Stimulated activated CD4-positive, alpha-beta T cell treated with anti-CD3 and anti-CD28 coated beads, TNF-alpha, amount 100 ng/mL, for 4 hours (primary cell): ENCODE measurements at places on chromosomes 2 and 18.

GRCh38 chr18:26215247-26215970 lies 10.8 kb upstream of the TAF4B start:
- DNase-seq, result no peak

GRCh38 chr2:16798472-16798871 lies 132.8 kb upstream of the CYRIA start:
- no peak for DNase-seq

- DNase-seq, result no peak
These were observed 137.3 kb upstream of the NABP1 start for GRCh38 chr2:191540681-191541080.

GRCh38 chr2:8515864-8516533 lies 165.9 kb upstream of the ID2 start:
- DNase-seq, result no peak

GRCh38 chr2:111919365-111919764 lies 21.0 kb downstream of the MERTK start:
- no peak for DNase-seq

DNA sequence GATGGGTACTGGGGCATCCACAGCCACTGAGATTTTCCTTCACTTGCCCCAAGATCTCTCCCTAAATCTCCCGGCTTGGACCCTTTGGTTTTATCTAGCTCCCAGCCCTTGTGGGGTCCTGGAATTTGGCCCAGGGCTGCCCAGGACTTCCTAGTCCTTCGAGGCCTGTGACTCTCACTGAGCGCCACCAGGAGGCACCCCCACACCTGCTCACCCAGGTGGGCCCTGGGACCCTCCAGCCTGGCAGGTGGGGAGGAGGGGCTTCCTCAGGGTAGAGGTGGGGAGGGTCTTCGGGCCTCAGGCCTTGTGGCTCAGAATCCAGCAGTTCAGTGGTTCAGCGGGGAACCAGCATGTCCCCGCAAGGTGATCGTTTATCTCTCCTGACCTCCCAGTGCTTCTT lies 11.9 kb upstream of the PRSS56 start:
- no peak for DNase-seq

- no peak for DNase-seq
These were observed 1.6 kb upstream of the PUM2 start for GRCh38 chr2:20352230-20352578.

DNA sequence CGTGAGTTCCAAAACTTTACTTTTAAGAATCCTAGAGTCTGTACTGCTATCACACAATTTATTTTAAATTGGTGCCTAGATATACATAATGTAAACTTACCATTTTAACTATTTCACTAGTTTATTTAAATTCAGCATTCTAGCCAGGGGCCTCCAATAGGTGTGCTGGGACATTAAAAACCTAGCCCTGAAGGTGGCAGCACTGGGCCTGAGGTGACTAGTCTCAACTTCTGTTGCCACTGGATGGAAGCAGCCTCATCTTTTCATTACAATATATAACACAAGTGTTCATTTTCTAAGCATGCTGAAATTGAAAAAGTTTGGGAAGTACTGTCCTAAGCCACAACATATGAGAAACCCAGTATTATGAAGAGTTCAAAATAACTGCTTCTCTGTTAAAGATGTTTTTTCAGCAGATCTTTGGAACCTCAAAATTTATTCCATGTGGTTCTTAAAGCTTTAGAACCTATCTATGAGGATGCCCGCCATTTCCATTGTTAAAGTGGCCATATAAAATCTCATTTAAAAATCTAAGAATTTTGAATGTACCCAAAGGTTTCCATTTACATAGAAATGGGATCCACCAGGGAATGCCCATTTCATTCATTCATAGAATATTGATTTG lies 2.9 kb upstream of the RBBP8 start:
- peak; percentile 71 for DNase-seq

- DNase-seq, result no peak
These were observed 159.5 kb upstream of the CAPN13 start for GRCh38 chr2:30966786-30967185.

- DNase-seq, result no peak
These were observed 150.0 kb downstream of the SLC4A3 start for GRCh38 chr2:219777388-219777787.

DNA sequence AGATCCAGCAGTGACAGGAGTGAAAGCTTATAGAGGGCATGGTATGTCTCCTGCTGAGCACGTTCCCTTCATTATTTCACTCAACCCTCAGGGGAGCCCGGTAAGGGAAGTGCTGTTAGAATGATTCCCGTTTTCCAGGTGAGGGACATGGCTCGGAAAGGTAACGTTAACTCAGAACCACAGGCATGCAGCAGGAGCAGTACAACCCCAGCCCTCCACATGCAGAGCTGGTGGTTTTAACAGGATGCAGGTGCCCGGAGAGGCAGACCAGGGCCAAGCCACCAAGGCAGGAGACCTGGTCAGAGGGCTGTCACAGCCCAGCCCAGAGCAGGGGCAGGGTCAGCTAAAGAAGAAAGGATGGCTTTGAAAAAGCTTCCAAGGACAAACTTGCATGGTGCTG lies 268.5 kb downstream of the SH3BP4 start:
- DNase-seq, result no peak

- no peak for DNase-seq
These were observed 47.1 kb downstream of the GPR39 start for GRCh38 chr2:132463719-132464118.

DNA sequence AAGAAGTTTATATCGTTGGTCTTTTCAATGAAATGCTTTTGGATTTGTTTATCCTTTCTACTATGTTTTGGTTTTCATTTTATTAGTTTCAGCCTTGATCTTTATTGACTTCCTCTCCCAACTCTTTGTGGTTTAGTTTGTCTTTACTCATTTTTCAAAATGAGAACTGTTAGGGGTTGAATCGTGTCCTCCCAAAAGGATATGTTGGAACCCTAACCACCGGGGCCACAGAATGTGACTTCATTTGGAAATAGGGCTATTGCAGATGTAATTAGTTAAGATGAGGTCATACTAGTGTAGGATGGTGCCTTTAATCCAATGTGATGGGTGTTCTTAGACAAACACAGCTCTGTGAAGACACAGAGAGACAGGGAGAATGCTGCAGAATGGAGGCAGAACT lies 60.4 kb upstream of the IL1R2 start:
- no peak for DNase-seq

GRCh38 chr2:211447548-211447947 lies 891.1 kb downstream of the CPS1 start:
- DNase-seq, result no peak

GRCh38 chr2:104447831-104448434 lies 406.0 kb upstream of the POU3F3 start:
- no peak for DNase-seq

- DNase-seq, result no peak
These were observed 24.0 kb downstream of the ZNF385B start for GRCh38 chr2:179837408-179837807.

DNA sequence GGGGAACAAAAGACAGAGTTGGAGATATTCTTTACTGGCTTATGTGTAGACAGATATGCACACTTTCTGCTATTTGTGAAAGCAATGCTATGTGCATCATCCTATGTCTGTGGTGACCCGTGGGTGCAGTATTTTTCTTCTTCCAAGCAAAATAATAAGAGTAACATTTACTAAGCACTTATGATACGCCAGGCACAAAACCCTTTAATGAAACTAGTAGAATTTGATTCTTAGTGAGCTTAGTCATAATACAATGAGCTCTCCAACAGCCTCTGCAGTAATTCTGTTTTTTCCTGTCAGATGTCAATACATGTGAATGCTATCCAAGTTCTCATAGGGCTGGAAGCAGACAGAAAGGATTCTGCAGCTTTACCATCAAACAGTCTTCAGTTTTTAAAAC lies 130.6 kb downstream of the RAD51AP2 start:
- no peak for DNase-seq

DNA sequence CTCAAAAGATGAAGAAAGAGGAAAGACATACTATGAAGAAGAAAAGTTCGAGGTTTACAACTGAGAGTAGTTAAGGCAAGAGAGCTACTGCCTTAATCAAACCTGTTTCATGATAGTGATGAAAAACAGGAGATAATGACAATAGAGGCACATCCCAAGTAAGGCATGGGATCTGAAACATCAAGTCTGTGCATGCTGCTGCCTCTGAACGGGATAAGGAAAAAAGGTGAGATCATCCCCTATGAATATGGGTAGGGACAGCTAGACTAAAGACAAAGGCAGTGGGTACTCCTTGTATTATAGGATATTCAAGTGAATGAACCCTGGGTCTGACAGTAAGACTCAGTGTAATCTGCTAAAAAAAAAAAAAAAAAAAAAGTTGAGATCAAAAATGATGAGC lies 3.0 kb downstream of the EXOC6B start:
- DNase-seq, result no peak

DNA sequence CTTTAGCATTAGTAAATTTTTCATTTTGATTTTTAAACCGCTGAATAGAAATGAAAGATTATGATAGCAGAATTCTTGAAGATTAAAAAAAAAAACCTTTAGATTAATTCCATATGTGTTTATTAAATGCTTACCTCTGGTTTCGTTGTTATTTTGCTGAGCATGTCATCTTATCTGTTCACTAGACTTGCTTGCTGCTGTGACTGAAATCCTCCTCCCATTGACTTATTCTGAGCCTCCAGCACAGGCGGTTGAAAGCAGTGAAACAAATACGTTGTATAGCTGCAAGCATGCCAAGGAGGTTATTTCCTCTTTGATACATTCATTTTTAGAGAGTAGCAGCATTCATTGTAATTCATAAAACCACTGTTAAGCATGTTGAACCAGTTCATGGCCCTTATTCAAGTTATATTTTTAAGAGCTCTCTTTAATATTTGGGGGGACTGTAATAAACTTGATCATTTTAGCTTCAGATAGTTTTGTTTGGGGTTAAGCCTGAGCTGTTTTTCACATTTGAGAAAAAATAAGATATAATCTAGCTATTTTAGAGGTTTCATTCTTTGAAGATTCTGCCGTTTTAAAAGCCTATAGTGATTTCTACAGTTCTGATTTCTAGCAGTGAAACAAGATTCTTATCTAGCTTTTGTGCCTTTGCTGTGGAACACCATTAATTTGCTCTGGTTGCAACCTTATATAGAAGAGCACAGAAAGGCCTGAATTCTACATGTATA lies at the start of gene HTR2B:
TSS of gene HTR2B (minus strand) at position 205 of the 731 bp plus-strand sequence. CDS start 1,278 bp downstream, outside the sequence.
- DNase-seq, result no peak

DNA sequence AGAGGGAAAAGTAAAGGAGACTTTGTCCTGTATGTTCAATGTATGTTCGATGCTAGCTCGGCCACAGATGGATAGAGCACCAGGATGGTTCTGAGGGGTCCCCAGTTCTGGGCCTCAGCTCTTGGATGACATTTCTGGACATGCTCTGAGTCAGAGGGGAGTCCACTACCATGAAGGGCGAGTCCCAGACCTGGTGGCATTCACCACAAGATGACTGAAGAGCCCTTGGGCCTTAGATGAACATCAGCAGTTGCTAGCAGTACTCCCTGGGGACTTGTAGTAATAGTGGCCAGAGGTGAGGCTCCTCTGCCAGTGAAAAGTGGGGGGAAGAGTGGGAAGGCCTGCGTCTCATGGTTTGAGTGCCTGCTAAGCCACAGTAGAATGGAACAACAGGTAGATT lies 109.5 kb downstream of the GRB14 start:
- DNase-seq, result no peak

GRCh38 chr2:197997083-197997541 lies 192.7 kb downstream of the PLCL1 start:
- DNase-seq, result no peak
